Activated T-helper 1 cell treated with Interleukin-2 at 50 U/mL for 16 hours (primary cell): ENCODE measurements at places on chromosomes 13 and 19.

GRCh38 chr19:31318790-31319425, 30.3 kb downstream of the TSHZ3 start:
- DNase-seq, result no peak

DNA sequence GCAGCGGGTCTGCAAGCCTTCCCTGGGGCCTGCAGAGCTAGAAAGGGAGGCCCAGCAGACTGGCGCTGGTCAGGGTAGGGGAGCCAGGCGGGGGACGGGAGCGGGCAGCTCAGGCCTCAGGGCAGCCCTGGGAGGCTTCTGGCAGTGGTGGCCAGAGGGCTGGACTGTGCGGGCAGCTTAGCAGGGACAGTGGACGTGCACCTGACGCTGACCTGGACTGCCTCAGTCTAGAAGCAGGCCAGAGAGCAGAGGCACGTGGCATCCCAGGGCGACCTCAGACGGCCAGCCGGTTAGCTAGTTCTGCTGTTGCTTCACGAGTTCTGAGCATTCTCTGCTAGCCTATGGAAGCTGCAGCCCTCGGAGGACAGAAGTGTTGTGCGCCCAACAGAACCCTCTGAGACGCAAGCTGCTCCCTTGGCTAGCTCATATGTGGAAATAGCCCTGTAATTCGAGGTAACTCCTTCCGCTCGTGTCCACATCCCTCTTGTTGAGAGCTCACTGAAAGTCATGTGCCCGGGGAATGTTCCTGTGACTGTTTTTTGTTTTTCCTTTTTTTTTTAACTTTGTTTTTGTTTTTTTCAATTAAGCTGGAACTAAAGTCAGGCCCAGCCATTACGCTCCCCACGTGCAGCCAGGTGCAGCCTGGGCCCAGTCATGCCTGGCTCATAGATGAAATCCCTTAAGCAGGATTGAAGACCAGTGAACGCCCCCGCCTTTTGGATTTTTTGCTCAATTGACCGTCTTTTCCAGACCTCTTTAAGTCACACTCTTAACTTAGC, 1.9 kb upstream of the FAM174C start:
- no peak for DNase-seq

DNA sequence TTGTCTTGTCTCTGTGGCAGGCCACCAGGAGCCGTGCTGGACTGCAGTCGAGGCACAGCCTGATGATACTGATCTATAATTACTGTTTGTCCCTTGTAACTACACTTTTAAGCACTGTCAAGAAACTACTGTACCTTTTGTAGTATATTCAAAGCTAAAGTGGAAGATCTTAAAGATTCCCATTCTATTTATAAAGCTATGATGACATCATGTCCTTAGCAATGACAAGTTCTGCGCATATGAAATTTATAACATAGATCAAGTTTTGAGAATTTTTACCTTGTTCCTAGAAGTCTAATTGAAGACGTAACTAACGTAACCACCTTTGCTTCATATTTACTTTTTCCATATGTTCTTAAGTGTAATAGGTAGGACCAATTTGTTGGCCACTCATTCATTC, 56.8 kb upstream of the LATS2 start:
- DNase-seq, result no peak

- DNase-seq, result peak; percentile 75
Measured at GRCh38 chr19:56594783-56595547, at the start of gene ZNF71. TSS of gene ZNF71 (plus strand) at chr19:56595302. CDS start at chr19:56601559, 6,257 bp downstream.

DNA sequence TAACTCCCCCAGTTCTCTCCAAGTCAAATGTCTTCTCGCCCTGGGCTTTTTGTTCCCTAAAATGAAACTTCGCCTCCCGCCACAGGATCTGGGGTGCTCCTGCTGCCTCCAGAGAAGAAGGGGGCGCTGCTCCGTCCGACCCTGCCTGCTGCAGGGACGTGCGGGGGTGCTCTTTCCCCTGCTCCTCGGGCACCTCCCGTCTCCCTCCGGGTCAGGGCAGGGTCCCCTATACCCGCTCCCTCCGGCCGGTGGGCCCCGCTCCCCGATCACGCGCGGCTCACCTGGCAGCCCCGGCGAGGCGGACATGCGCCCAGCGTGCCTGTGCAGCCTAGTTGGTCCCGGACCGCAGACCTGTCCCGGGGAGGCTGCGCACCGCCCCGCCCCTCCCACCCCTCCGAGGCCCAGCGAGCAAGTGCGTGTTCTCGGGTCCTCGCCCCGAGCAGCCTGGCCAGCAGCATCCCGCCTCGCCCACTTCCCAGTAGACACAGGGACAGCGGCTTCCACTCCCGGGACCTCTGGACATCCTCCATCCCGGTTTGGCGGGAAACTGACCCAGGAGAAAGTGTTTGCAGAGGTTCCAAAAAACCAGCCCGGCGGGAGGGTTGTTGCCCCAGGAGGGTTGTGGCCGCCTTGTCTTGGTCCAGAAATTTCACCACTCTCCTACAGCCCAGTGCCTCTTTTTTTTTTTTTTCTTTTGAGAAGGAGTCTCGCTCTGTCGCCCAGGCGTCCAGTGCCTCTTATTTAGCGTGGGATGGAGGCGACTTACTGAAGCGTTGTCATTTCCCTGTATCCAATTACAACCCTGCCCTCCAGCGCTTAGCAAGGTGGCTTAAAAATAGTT, at the start of gene OXGR1:
OXGR1 (minus strand) TSS at position 460 of the 841 bp plus-strand sequence. CDS start 6,717 bp downstream, outside the sequence.
- DNase-seq, result no peak

DNA sequence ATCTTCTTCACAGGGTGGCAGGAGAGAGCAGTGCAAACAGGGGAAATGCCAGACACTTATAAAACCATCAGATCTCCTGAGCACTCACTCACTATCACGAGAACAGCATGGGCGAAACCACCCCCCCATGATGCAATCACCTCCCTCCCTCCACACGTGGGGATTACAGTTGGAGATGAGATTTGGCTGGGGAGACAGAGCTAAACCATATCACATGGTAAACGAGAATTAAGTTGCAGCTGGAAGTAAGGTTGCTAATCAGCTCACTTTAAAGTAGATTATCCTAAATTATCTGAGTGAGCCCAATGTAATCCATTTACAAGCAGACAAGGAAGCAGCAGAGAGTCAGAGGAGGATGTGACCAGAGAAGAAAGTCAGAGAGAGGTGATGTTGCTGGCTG, 102.2 kb upstream of the IPO5 start:
- DNase-seq, result no peak

DNA sequence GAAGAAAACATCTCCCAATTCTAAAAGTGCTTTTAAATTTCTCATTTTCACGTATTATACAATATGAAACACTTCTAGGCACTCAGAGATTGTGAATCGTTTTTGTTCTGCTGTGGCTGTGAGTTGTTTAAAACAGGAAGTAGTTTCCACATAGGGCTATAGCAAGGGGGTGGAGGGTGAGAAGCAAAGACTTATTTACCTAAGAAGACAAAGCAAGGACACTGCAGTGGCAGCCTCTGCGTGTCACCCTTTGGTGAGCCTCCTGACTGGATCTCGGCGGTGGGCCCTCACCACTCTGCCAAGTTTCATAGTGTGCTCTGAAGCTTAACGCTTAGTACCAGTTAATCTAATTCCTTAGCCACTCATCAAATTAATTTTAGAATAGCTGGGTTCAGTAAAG, 56.8 kb downstream of the TNFSF13B start:
- DNase-seq, result no peak

DNA sequence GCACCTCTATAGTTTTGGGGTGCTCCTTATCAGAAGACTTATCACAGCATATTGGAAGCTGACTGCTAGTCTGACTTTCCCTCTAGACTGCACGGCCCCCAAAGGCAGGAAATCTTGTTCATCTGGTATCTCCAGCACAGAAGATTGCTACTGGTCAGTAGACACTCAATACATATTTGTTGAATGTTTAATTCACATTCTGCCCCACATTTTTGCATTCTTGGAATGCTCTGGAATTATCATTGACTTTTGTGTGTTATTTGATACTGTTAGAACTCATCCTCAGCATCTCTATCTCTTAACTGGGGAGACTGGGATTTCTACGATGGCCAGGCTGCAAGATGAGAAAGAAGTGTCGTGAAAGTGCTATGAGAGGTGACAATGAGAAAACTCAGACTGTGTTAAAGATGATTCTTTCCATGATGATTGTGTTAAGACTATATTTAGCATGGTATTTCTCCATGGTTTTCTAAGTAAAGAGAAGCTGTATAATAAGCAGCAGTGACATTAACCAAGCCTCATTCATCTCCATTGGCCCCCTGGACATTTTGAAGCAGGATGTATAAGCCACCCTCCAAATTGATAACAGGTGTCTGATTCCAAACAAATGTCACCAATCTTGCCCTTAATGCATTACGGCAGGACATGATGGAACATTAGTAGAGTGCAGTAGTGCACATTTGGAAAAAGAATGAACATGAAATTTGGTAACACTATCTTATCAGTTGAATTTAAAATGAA, 440.9 kb downstream of the RFC3 start:
- DNase-seq, result no peak

GRCh38 chr19:28485292-28485691, 727.7 kb downstream of the UQCRFS1 start:
- no peak for DNase-seq

GRCh38 chr19:10984166-10984735, 23.4 kb downstream of the SMARCA4 start:
- DNase-seq, result no peak

- no peak for DNase-seq
Measured at GRCh38 chr19:53509845-53510244, 28.1 kb upstream of the ZNF331 start.

DNA sequence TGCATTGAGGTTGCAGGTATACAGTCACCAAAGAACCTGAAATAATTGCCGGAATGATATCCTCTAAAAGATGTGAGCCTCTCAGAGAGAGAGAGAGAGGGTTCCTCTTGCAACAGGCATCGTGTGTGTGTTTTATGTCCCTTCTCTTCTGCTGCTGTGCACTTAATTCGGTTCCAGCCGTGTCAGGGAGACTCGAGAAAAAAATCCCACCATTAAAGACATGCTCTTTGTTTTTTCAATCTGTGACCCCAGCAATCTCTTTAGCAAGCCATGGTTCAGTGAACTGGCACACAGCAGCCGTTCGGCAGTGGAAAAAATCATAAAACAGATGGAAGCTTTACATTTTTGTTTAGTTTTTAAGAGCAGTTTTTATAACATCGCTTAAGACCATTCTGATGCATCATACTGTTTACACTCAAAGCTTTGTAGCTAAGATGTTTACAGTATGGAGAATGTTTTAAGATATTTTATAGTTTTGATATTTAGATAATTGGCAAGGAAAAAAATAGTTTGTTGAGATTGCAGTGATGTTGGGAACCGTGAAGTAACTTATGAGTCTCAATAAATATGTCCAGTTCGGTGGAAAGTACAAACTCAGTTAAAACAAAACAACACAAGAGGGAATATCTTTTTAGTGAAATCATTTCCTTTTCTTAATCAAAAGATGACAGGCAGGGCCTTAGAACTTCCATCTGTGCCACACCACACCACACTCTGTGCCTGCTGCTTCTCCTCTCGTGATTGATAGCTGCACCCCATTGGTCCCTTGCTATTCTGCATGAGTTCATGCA, 31.2 kb upstream of the ZNF536 start:
- DNase-seq, result no peak

DNA sequence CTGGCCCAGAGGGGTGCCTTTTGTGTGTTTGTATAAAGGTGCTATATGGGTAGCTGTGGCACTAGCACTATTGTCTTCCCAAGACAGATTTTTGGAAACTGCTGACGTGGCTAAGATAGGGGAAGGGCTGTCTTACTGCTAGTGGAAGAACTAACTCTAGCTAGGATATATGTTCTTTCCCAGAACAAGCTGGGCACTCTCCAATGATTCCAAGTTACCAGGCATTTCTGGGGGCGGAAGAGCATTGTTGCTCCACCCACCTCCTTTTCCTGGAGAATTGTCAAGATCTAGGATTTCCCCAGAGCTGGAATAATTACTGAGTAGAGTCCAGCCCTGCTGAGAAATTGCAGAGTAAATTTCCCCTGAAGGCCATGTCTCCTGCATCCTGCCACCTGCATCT, 408.3 kb downstream of the KLF5 start:
- no peak for DNase-seq

GRCh38 chr13:112102243-112102642, 35.3 kb downstream of the SOX1 start:
- DNase-seq, result no peak

- DNase-seq, result no peak
Measured at GRCh38 chr19:4310247-4311121, 6.1 kb downstream of the FSD1 start.

- DNase-seq, result no peak
Measured at GRCh38 chr19:4474514-4475022, 2.5 kb downstream of the HDGFL2 start.

- DNase-seq, result no peak
Measured at GRCh38 chr13:83450591-83450990, 431.7 kb downstream of the SLITRK1 start.

GRCh38 chr13:111554539-111555267, 234.3 kb downstream of the TEX29 start:
- DNase-seq, result no peak

- no peak for DNase-seq
Measured at GRCh38 chr13:28357247-28357825, 137.6 kb downstream of the FLT1 start.

DNA sequence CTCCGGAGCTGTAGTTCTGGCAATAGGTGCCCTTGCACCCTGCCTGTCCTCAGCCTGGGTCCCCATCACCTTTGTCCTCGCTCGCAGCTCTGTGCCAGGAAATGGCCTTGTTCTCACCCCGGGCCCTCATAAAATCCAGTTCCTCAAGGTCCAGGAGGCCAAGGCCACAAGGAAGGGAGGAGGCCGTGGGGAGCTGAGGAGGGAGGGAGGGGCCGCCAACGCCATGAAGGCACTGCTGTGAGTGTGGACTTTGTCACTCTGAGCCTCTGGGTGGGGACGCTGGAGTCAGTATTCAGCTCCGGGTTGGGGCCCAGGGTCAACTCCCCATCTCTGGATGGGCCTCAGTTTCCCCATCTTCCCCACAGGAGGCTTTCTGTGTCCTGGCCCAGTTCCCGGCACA, 9.2 kb upstream of the GNA11 start:
- DNase-seq, result no peak

GRCh38 chr13:109655206-109655600, 131.2 kb downstream of the IRS2 start:
- DNase-seq, result no peak

- DNase-seq, result peak; percentile 12
Measured at GRCh38 chr19:40217934-40218890, at the start of gene TTC9B. TSS of gene TTC9B (minus strand) at chr19:40218384. CDS start at chr19:40218381, 3 bp downstream.

DNA sequence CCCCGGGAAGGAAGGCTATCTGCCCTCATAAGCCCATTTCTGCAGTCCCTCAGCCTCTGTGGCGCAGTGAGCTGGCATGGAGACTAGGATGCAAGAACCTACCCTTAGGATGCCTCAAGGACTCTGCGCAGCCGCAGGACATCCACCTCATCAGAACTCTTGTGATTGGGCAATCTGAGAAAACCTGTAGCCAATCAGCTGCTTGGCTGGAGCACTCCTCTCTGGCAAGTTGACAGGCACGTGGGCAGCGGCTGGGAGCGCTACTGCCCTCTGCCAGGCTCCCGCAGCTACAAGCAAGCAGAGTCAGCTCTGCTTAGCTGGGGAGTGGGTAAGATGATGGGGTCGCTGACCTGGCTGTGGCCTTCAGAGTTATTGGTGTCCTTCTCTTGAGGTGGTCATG, 1.5 kb upstream of the ECSIT start:
- no peak for DNase-seq

DNA sequence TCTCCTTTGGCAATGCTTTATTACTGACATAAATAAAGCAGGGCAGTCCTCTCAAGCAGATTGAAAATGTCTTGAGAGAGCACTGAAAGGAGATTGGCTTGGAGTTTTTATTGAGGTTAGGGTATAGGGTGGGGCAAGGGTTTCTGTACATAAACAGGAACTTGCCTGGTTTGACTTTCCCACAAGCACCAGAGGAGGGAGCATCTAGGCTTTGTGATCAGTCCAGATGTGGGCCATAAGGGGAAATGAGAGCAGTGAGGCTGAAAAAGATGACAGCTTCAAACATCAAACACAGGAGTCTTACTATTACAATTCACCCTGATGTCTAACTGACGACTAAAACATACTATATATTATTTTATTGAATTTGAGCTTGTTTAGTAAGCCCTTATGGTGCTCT, 260.9 kb downstream of the MTUS2 start:
- no peak for DNase-seq
